ENCODE measurements at places on chromosomes 12 and 14.

GRCh38 chr12:67666605-67667004 is 18.1 kb downstream of the DYRK2 start:
- no peak for DNase-seq

DNA sequence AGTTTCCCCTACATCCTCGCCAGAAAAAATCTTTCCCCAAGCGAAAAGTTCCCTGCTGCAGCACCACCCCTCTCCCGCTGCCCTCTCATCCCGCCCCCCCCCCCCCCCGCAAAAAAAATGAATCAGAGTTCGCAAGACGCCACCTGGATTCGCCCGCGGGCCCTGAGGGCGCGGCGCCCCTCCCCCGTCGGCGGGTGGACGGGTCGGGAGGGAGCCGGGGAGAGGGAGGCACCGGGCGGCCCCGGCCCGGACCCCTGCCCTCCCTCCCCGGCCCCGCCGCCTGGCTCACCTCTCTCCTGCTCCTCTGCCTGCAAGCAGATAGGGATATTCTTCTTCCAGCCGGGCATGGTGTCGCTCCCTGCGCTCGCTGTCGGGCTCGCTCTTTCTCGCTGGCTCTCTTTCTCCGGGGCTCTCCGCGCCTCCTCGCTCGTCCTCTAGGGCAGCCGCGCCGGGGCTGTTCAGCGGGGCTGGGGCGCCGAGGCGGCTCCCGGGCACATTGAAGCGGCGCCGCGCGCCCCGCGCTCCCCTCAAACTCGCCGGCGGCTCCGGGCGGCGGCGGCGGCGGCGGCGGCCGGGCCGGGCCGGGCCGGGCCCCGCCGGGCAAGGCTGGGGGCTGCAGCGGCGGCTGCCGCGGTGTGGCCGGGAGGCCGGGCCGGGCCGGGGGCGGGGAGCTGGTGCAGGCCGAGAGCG is 200.3 kb upstream of the CAND1 start:
- peak; percentile 5 for DNase-seq

GRCh38 chr12:92290886-92291285 is 145.2 kb upstream of the BTG1 start:
- no peak for DNase-seq

- DNase-seq: no peak
Measured at GRCh38 chr12:6866163-6866919, 990 bp upstream of the TPI1 start.

- DNase-seq: peak; percentile 58
Measured at GRCh38 chr12:32671930-32672780, 6.9 kb upstream of the DNM1L start.

GRCh38 chr14:55417955-55418354 is 6.3 kb upstream of the ATG14 start:
- no peak for DNase-seq

DNA sequence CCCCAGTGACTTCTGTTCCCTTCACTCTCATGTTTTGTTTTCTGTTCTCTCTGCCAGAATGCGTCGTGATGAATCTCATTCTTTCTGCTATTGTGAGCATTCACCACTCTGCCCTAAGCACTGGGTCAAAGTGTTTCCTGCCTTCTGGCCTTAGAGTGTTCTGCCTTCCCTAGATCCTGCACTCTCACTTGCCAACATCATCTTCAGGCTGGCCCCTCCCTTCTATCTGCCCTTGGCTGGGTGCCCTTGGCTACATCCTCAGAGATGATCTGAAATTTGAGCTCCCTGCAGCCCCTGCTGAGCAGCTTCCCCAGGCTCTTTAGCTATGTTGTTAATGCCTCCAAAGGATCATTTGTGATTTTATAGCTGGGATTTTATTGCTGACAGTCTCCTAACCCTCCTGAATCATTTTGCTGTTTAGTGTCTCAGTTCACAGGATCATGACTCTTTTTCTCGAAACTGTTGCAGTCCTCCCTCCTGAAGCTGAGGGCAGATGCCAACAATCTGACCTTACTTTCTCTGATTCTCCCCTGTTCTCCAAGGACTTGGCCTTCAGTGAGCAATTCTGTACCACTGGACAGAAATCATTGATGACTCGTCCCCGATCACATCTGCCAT is 4.5 kb downstream of the DHRS2 start:
- DNase-seq: no peak

DNA sequence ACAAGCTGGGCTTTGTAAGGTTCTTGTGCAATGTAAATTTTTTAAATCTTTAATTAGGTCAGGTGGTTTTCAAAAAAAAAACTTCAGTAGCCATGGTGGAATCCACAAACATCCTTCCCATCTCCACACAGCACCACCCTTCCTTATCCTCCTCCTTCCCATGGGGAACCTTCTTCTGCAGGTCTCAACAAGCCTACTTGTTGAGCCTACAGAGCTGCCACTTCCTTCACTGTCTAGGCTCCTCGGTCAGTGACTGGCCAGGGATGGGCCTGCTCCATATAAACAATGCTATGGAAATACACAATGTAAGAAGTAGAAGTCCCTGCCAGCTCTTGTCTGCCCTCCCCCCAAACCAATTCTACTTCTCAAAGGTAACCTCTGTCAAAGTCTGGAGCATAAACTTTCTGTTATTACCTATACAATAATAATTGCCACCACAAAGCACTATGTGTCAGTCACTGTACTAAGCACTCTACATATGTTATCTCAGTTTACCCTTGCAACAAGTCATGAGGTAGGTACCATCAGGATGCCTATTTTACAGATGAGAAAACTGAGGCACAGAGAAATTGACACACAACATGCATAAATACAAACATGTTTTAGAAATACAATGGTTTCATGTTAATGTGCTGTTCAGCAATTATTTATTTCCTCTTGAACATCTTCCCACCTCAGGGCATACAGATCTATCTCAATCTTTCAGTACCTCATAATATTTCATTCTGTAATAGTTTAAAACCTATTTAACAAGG is 17.4 kb downstream of the LIMA1 start:
- DNase-seq: no peak

DNA sequence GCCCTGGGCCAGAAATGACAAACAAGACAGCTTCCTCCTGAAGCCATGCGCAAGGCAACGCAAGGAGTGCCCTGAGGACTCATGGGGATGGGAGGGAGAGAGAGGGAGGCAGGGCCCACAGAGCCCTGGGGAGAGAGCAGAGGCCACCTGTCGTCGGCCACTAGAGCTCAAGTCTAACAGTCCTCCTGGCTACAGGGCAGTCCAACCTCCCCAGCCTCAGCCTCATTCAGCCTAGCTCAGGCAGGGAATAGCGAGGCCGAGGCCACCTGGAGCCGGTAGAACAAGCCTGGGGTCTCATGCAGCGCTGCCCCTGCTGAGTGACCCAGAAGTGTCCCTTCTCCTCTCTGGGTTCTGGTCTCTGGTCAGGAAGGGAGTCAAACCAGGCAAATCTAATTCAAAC is 69.5 kb downstream of the BCL11B start:
- DNase-seq: no peak

GRCh38 chr14:55412676-55413075 is 1.0 kb upstream of the ATG14 start:
- DNase-seq: no peak

Measured in AML-193 (cell line).